Suppressor macrophage treated with lipopolysaccharide for 4 hours (primary cell): ENCODE measurements at places on chromosomes 13 and 19.
A peak's percentile ranks its signal among the peaks of the same experiment; 100 is the strongest.

DNA sequence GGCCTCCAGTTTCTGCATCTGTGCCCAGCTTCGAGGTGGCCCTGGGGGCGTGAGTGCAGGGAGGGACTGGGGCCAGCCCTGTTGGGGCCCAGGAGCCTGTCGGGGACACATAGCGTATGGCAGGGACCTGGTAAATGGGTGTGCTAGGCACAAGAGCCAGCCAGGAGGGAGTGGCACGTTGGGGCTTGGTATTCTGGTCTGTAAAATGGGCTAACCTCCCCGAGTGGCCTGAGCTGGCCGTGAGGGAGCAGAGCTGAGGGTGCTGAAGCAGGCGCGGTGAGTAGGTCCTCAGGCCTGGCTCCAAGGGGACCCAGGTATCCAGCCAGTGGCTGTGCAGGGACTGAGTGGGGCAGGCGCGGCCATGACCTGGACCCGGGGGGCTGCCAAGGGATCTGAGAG, 4.3 kb downstream of the PTOV1 start:
- DNase-seq, result no peak

GRCh38 chr13:33119856-33120543, 103.8 kb downstream of the KL start:
- no peak for DNase-seq

DNA sequence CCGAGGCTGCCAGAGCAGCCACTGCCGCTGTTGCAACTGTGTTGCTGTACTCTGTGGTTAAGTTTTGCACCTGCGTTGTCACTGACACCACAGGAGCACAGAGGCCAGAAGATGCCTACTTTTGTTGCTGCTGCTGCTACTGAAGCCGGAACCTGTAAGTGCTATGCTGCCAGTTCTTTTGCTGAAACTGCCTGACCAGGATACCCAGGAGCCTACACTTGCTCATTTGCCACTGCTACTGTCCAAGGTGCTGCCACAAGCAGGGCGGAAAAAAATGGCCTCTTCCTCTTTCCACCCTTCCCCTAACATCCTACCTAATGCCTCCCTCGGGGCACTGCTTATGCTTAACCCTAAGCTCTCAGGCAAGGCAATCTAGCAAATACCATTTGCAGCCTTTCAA, 29.0 kb upstream of the NBEA start:
- no peak for DNase-seq

- no peak for DNase-seq
Observed at GRCh38 chr19:44626048-44626624, 12.8 kb downstream of the IGSF23 start.

- no peak for DNase-seq
Observed at GRCh38 chr19:34506026-34506370, 24.4 kb downstream of the WTIP start.

GRCh38 chr19:33344573-33344925, 29.0 kb upstream of the CEBPG start:
- DNase-seq, result no peak

GRCh38 chr19:8515317-8515716, 1.4 kb upstream of the ZNF414 start:
- DNase-seq, result peak; percentile 88

DNA sequence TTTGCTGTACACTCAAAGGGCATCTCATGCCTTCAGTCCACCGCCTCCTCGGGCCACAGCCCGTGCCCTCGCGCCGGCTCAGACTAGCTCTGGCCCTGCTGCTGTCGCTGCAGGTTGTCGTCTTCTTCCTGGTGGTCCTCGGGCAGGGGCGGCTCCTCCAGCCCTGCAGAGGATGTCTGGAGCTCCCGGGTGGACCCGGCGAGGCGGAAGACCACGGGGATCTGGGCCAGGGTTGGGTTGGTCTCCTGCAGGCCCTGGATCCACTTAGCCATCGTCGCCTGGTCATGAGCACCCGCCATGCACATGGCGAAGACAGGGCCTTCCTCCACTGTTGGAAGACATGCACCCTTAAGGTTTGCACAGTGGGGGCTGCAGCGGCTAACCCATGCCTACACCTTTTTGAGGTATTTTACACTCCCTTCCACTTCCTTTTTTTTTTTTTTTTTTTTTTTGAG, 489 bp upstream of the ZNF653 start:
- no peak for DNase-seq

GRCh38 chr13:33911521-33911920, 93.6 kb downstream of the RFC3 start:
- DNase-seq, result no peak

- no peak for DNase-seq
Observed at GRCh38 chr13:74465271-74465670, 331.1 kb upstream of the KLF12 start.
